ENCODE measurements at places on chromosomes 4 and X. TPM values are rescaled to one million over a fixed set of nuclear protein-coding genes. Genes with fewer than 3 reads are reported as not detected.

DNA sequence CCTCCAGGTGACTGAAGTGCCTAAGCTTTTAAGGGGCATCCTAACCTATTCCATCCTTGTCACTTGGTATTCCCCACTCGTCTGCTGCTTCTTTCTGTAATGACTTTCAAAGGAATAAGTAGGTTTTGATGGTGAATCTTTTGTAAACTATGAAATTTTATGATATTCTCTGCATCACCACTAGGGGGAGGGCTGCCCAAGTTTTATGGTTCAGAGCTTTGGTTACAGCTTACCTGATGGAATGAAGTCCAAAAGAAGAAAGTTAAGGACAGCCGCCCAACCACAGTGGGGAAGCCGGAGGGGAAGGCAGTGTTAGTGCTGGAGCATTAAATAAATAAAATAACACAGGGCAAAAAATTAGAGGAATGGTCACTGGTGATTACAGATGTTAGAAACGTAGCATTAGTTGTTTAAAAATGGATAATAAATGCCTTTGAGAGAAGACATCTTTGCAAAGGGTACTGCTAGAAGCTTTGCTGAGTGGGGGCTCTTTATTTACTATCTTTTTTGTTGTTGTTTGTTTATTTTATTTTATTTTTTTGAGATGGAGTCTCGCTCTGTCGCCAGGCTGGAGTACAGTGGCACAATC is 204.9 kb downstream of the GBA3 start:
- no peak for ATAC-seq

DNA sequence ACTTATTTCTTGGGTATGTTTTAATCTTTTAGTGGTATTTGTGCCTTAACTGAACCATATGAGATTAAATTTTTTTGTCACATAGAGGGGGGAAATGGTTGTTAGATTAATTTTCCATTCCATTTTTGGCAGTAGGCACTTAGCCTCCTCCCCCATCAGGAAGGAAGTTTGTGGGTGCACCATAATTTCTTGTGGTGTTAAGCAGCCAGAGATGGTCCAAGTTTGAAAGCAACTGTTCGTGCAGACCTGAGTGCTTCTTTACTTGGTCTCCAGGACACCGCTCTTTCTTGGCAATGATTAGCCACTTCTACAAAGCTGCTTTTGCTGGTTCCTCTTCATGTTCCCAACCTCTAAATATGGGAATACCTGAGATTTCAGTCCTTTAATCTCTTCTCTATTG is 92.7 kb upstream of the RPL34 start:
- peak; percentile 57 for ATAC-seq

DNA sequence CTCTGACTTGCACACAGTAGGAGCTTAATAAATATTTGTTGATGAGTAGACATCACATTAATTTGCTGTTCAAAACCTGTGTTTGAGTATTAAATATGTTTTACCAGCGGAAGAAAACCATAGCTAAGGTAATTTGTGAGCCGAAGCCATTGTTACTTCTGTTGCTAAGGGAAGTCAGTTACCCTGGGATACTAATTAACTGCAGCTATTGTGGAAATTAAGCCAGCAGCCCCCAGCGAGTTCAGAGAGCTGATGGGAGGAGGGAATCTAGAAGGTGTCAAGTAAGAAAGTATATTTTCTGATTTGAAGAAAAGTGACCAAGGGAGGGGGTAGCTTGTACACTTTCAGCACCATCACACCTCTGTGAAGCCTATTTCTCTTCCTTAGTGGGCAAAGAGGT is 76.7 kb upstream of the IGSF1 start:
- no peak for ATAC-seq

Gene PDGFRA
- 0.56 TPM for total RNA-seq

GRCh38 chrX:100720301-100720700 is 11.6 kb downstream of the SYTL4 start:
- ATAC-seq = no peak

GRCh38 chrX:143768976-143769375 is 48.4 kb upstream of the SPANXN2 start:
- no peak for ATAC-seq

DNA sequence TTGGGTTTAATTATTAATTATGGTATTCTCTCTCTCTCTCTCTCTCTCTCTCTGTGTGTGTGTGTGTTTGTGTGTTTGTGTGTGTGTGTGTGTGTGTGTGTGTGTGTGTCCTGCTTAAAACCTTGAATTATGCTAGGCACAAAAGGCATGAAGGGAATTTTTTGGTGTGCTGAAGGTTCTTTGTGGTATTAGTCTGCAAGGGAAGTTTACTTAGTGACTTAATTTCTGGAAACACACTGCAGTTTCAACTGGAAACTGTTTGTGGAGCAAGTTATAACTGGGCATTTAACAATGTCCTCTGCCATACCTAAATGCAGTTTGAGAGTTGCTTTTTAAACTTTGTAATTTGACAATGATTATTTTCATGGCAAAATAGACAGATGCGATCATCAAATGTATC is 111.7 kb downstream of the FRMPD4 start:
- ATAC-seq = no peak

DNA sequence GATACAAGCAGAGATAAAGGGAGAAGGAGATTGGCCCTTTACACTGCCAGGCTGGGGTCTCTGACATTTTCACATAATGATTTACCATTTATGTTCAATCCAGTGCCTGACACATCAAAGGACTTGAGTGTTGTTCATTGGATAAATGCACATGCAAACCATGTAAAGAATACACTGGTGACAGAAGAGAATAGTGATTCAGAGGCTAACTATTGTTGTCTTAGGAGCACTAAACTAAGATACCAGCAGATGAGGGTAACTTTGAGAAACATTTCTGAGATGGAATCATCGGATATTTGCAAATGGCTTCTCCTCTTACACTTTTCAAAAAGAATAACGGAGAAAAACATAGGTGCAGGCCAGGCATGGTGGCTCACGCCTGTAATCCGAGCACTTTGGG is 67.3 kb upstream of the HHIP start:
- no peak for ATAC-seq

- peak; percentile 49 for ATAC-seq
Measured at GRCh38 chrX:46965125-46965758, 53.0 kb downstream of the JADE3 start.

Gene CSAG3
- not detected for total RNA-seq

DNA sequence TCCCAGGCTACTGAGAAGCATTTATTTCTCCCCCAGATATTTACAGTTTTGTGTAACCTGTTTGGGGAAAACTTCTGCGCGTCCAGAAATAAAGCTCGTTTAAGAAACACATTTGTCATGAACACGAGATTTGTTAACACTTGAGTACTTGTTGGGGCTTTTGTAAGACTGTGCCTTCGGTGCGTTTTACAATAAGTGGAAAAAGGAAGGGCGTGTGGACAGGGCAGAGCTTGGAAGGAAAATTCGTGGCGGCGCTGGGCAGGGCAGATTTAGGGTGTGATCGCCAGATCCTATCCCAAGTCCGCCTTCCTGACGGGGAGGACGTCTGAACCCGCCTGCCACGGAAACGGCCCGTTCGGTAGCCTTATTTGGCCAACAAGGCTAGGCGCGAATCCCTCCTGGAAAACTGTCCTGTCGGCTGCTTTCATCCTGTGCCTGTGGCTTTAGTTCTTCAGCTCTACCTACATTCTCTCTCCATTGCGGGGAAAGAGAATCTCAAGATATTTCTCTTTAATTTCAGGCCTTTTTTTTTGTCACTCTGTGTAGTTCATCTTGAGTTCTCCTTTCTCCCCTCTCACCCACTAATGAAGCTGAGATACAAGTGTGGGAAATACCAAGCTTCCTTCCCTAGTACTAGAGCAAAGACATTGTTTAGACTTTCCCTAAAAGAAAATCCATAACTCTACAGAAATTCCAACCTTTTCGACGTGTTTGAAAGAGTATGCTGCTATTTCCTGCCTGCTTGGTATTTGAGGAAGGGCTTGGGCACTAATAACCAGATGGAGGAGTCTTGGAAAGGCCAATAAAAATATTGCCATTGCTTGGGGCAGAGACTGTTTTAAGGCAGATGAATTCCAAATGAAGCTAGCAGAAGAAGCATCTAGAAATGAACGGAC is 982 bp downstream of the PDLIM5 start:
- ATAC-seq = peak; percentile 8

Gene ALPK1
- total RNA-seq = 55.3 TPM

Gene HMGB3
- total RNA-seq = 14.0 TPM

DNA sequence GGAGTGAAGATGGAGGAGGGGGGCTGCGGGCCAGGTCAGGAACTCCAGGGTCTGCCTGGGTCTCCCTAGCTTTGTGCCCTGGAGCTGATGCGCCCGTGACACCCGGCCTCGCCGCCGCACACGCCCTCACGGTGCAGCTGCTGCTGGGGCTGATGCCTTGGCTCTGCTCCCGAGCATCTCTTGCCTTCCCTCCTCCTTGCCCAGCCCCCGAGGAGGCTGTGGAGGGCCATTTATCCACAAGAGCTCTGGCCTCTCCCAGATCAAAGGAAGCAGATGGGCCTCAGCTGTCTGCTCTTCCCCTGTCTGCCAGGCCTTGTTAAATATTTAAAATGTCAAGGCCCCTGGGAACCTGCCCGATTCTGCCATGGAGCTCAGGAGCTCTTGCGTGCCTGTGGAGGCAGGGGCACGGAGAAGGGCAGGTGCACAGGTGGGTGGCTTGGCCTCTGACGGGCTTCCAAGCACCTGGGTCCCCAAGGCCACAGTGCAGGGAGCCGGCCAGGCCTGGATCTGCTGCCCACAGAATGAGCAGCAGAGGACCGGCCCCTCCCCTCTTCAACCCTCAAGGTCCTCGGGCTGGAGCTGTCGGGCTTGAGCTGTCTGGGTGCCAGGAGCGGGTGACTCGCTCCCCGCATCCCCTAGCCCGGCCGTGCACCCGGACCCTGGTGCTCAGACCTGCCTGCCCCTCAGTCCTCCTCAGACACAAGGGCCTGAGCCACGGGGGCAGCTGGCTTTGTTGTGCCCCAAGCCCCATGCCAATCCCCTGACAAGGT is 20.3 kb downstream of the ATP2B3 start:
- ATAC-seq = no peak

DNA sequence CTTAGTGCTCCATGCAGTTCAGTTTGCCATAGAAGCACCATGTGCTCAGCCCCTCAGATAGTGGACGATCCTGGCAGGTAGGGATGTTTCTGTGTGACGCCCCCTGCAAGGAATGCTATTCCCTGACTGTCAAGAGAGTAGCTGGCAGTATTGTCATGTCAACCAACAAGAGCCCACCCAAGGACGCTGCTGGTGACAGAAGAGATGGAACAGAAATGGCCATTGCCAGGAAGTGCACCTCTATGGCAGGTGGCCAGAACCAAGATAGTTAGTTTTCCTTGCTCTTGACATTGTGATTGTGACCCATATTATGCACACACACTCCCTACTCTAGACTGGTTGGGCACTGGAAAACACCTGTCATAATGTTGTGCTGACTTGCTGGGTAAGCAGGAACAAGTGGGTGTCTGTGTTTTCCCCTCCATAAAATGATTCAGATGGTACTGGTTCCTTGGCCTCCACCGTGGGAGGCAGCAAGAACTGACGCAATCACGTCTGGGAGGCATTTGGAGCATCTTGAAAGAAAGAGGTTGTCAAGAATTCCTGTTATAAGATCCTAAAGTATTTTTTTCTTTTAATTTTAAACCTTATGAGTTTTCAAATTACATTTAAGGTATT is 507.9 kb downstream of the MID1IP1 start:
- peak; percentile 93 for ATAC-seq

Gene FGFBP2
- total RNA-seq = 2.2 TPM

GRCh38 chr4:126715067-126715466 is 917.7 kb upstream of the INTU start:
- ATAC-seq = no peak

DNA sequence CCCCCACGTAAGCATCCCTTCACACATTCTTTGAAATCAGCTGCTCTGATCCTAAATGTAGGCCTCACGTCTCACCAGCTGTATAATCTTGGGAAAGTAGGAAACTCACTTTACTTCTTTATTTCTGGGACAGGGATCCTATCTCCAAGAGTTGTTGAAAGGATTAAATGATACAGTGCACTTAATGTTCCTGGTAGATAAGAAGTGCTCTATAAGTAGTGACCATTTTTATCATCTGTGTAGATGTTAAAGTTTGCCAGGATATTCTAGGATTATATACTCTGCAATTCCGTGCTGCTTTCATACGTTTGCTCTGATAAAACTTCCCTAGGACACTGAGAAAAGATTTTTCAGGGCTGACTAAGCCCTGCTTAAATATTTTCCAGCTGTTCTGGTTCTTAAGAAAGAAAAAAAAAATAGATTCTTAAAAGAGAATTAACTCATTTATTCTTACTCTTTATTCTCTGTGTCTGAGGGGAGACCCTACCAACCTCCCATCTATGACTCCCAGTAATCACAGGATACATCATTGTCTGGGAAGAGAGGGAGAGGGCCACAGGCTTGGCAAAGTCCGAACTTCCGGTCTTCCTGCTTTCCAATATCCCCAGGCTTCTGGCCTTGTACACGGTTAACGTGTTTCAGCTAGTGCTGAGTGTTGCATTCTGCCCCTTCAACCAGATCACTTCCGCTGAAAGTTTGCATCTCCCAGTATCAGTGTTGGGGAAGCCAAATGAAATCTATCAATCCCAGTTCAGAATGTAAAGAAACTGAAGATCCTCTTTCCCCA is 269.2 kb downstream of the TRIML1 start:
- no peak for ATAC-seq

DNA sequence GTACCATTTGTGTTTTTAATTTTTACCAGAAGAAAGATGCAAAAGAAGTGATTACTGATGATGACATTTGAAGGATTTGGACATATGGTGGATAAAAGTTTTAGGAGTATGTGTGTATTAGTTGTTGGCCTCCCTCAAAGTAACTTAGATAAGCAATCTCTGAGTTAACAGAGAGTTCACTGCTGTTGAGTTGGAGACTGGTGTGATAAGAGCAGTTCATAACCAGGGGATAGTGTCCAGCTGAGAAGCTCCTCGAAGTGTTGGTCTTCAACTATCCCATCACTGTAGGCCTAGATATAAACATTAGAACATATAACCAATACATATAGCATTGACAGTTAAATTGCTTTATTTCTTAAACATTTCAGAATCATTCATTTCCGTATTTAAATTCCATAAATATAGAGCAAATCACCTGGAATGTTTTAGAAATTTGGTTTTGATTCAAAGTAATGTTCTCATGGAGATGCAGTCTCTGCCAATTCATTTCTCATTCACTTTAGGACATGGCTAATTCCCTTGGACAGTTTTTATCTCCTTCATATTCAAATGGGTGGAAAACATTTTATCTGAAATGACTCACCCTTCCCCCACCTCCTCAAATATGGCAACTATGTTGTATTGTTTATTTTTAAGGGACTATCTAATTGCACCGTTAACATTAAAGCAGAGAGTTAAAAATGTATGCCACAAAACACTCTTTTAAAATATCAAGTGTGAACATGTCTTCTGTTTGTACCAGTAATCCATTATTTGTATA is 136.8 kb upstream of the SLC4A4 start:
- ATAC-seq = no peak

Gene HSFX1
- total RNA-seq = 0.56 TPM

- ATAC-seq = no peak
Measured at GRCh38 chr4:2433609-2434350, 15.0 kb downstream of the CFAP99 start.

DNA sequence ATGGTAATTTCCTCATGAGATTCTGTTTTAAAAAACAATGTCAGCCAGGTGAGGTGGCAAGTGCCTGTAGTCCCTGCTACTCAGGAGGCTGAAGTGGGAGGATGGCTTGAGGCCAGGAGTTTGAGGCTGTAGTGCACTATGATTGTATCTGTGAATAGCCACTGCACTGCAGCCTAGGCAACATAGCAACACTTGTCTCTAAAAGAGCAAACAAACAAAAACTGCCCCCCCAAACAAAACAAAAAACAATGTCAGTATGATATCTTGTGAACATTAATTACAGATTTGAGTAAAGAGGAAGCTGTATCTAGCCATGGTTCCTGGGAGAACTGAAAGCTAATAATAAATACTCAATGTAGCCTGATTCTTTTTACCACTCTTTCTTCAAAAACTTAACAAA is 6.8 kb upstream of the MSL3 start:
- ATAC-seq = no peak
